ENCODE measurements at places on chromosomes 2 and 18. TPM values are rescaled to one million over a fixed set of nuclear protein-coding genes. Genes with fewer than 3 reads are reported as not detected.

DNA sequence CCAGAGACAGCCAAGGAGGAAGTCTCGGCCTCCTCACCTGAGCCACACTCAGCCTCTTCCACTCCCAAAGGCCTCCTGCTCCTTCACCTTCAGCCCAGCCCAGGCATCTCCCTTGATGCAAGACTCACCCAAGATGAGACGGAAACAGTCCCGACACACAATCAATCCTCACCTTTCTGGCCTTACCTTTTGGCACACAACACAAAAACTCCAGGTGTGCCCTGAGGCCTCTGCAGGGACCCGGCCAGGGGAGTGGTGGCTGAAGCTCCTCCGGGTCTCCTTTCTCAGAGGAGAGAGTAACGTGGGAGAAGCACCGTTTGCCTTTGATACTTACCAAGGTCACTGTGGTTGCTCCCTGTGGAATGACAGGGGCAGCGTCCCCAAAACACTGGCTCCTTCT lies 23.8 kb upstream of the EFHD1 start:
- DNase-seq, result no peak

Gene ZAP70
- polyA plus RNA-seq, result 3.4 TPM

Gene TEX44
- not detected for polyA plus RNA-seq

Gene ZDBF2
- polyA plus RNA-seq, result 11.0 TPM

DNA sequence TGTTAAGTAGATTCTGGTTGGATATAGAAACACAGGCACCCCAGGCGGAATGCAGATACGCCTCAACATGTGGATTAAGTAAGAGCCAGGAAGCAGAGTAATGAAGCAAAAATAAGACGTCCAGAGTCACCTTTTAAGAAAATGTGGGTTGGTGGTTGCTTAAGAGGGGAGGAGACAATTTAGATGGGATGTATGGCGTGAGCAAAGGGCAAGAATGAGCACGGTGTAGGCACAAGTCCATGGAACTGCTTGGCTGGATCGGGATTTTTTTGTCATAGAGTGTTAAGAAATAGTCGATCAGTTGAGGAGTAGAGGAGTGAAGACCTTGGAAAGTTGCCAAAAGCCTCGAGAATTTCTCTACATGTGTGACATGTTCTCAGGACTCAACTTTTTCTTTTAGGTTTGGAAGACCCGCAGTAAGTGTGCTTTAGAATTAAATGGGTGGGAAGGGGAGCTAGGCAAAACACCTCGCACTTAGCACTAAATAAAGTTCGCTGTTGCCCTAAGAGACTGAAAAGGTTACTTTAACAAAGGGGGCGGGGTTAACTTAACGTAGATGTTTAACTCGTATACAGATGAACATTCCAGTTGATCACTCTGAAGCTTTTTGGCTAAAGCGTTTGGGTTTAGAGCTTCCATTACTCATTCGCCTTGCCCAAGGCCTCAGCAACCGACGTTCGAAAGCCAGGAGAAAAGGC lies 716 bp upstream of the SLC39A10 start:
- DNase-seq, result no peak

- DNase-seq, result no peak
These were observed 56.6 kb downstream of the RPL37A start for GRCh38 chr2:216555274-216555673.

- DNase-seq, result no peak
These were observed 24.9 kb downstream of the PECR start for GRCh38 chr2:216056739-216057138.

Gene ZNF385B
- polyA plus RNA-seq, result 24.5 TPM

DNA sequence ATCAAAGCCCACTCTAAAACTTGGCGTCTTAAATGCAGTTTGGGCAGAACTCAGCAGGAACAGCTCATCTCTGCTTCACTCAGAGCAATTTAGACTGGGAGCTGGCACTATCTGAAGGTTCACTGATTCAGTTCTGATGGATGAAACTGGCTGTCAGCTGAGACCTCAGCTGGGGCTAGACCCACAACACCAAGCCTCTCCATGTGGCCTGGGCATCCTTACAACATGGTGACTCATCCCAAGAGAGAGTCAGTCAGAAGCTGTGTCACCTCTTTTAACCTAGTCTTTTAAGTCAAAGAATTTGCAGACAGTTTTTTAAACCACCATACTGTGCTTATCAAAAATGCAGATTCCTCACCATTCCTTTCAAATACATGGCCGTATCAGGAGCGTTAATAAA lies 62.6 kb upstream of the ZNF397 start:
- DNase-seq, result no peak

GRCh38 chr2:191335875-191336464 lies 90.8 kb downstream of the MYO1B start:
- no peak for DNase-seq

Gene FKBP7
- 40.2 TPM for polyA plus RNA-seq

DNA sequence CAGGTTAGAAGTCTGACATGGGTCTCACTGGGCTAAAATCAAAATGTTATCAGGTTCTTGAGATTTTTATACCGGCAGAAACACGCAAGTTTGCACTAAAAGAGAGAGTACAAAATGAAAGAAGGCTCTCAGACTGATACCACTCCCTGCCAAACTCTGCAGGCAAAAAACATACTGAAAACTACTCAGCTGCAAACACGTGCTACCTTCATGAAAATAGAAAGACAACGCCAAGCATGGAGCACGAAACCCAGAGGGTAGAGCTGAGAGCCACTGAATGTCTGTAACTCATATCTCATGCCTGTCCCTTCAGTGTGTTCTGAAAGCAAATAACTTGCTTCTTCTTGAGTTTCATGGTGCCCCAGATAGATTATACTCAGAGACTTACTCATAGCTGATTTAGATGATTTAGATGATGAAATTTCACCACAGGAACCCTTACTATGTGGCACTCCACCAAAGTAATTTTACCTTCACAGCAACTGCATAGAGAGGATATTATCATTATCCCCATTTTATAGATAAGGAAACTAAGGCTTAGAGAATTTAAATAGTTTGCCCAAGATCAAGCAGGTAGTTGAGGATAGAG lies 313.0 kb upstream of the SLC39A10 start:
- no peak for DNase-seq

- DNase-seq, result no peak
These were observed 41.1 kb downstream of the C1QL2 start for GRCh38 chr2:119117408-119117807.

- DNase-seq, result no peak
These were observed 139.0 kb upstream of the HNRNPA3 start for GRCh38 chr2:177073611-177074010.

Gene PTPRN
- 0.13 TPM for polyA plus RNA-seq

Gene MAB21L4
- polyA plus RNA-seq, result not detected

DNA sequence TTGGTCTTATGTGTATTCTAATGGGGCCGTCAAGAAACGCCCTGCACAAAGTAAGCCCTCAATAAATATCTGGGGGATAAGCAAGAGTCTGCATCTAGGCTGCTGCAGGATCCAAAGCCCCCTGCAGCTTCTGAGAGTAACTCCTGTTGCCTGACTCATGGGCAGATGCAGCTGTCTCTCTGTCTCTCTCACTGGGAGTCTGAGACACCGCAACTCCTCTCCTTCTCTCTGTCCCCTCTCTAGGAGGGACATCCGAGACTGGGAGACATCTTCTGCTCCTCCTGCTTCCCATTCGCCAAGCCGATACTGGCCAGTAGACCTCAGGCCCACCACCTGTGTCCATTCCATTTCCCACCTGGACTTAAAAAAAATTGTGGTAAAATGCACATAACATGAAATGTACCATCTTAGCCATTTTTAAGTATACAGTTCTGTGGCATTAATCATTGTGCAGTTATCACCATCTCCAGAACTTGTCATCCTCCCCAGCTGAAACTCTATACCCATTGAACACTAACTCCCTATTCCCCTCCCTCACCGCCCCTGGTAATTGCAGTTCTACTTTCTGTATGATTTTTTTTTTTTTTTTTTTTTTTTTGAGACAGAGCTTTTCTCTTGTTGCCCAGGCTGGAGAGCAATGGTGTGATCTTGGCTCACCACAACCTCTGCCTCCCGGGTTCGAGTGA lies 20.1 kb downstream of the DYSF start:
- no peak for DNase-seq

GRCh38 chr2:217755027-217755745 lies 247.6 kb downstream of the TNS1 start:
- no peak for DNase-seq

DNA sequence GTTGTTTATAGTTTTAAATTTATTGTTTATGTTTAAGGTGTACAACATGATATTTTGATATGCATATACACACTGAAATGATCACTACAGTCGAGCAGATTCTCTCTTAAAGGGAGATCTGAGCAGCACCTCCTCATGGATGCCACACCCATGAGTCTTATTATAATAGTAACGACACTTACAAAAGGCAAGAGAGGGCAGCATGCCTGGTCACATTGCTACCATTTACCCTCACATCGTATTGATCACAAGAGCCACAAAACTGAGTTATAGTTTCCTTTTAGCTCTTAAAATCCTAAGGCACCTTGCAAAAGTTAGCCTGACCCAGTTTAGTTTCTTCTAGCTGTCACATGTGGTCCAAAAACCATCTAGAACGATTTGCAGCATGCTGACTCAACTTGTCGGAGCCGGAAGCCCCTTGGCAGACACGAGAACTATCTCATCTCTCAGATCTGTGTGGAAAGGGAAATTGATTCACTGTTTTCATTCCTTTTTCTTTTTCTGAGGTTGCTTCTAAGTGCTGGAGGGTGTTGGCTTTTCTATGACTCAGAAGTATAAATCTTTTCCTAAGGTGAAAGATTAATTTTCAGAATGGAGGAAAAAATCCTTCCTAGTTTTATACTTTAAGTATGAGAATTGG lies 85.3 kb downstream of the CDC42EP3 start:
- DNase-seq, result peak; percentile 34
